ENCODE measurements at places on chromosomes 16 and 17. TPM values are rescaled to one million over a fixed set of nuclear protein-coding genes. Genes with fewer than 3 reads are reported as not detected.

GRCh38 chr16:27522173-27522707 is 27.5 kb downstream of the GTF3C1 start:
- DNase-seq = no peak

FBXO31 gene
- polyA plus RNA-seq = 26.3 TPM

DNA sequence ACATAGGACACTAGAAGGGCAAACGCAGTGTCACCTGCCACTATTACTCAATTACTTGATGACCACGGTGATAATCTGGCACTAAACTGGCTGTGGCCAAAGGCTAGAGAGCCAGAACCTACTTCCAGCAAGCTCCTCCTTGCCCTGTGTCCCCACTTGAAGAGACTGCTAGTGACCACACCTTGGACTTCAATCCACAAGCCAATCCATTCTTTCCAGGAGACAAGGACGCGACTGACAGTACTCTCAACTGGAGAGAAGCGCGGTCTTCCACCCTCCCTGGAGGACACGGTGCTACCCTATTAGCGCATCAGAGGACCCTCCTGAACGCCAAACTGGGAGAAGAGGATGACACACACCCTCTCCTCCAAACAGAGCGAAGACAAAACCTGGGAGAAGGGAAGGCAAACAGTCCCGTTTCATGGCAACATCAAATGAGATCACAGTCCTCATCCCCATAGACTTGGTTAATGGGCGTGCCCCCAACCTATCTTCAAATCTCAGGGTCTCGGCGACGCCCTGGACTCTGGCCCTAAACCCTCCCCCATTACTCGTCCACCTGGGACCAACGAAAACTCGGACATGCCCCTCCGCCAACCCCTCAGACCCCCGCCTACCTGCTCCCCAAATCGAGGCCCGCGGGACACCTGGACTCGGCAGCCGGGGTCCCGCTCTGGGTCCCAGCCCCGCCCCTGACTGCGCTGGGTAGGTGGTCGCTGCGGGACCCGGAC is 508 bp downstream of the FLCN start:
- peak; percentile 30 for DNase-seq

RASD1 gene
- polyA plus RNA-seq = 11.4 TPM

DNA sequence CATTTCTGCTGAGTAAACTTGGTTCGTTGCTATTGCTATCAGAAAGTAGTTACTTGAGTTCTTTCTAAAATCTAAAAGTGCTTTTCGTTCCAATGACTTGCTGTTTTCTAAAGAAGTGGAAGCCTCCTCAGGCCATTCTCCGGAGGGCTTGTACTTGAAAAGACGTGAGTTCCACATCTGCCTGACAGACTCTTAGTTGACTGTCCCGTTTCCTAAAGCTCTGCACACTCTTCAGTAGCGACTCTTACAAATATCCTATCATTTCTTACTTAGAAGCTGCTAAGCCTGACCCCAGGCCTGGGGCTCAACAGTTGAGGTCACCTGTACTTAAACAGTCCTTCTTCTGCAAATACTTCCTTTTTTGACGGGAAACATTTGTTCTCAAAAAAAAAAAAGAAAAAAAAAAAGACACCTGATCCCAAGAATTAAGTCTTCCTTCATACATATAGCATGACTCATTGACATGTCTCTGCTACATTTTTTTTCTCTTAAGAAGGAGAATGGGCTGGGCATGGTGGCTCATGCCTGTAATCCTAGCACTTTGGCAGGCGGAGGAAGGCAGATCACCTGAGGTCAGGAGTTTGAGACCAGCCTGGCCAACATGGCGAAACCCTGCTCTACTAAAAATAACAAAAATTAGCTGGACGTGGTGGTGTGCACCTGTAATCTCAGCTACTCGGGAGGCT is 61.5 kb downstream of the DHRS7C start:
- DNase-seq = no peak

DNA sequence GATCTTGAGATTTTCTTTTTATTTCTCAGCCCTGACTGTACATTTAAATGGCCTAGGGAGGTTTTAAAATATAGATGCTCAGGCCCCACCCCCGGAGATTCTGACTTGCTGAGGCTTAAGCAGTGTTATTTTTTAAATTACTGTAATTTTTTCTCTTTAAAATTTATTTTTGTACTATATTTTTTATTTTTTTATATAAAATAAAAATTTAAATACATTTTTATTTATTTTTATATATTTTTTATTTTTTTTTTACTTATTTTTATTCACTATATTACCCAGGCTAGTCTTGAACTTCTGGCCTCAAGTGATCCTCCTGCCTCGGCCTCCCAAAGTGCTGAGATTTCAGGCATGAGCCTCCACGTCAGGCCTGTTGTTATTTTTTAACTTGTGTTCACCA is 83.3 kb downstream of the KATNIP start:
- no peak for DNase-seq

TMC7 gene
- 1.3 TPM for polyA plus RNA-seq

DNA sequence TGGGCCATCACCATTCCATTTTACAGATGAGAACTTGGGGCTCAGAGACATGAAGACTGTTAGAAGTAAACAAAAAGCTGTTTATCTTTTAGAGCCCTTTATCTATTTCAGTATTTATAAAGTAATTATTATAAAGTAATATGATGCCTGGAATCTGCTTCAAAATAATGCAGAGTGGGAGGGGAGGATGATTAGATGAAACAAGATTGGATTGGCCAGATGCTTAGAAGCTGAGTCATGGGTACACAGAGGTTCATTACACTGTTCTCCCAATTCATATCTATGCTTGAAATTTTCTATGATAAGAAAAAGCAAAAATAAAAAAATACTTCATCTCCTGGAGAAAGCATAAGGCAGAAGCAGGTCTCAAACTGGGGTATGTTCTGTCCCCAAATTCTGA is 29.4 kb downstream of the TOM1L2 start:
- no peak for DNase-seq

KRT23 gene
- polyA plus RNA-seq = not detected

DNA sequence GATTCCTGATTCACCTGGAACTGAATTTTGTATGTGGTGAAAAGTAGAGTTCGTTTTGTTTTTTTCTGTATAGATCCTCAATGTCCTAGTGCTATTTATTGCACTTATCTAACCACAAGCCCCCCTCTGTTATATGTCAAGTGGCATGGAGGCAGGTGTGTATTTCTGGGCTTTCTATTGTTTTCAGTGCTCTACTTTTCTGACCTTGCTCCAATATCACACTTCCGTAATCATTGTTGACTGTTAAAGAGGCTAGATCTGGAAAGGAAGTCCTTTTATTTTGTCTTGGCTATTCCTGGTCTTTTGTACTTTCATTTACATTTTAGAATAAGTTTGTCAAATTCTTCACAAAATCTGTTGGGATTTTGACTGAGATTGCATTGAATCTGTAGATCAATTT is 26.8 kb upstream of the FBXO47 start:
- DNase-seq = no peak

TLCD1 gene
- 3.4 TPM for polyA plus RNA-seq

ABCA6 gene
- polyA plus RNA-seq = 12.5 TPM

DNA sequence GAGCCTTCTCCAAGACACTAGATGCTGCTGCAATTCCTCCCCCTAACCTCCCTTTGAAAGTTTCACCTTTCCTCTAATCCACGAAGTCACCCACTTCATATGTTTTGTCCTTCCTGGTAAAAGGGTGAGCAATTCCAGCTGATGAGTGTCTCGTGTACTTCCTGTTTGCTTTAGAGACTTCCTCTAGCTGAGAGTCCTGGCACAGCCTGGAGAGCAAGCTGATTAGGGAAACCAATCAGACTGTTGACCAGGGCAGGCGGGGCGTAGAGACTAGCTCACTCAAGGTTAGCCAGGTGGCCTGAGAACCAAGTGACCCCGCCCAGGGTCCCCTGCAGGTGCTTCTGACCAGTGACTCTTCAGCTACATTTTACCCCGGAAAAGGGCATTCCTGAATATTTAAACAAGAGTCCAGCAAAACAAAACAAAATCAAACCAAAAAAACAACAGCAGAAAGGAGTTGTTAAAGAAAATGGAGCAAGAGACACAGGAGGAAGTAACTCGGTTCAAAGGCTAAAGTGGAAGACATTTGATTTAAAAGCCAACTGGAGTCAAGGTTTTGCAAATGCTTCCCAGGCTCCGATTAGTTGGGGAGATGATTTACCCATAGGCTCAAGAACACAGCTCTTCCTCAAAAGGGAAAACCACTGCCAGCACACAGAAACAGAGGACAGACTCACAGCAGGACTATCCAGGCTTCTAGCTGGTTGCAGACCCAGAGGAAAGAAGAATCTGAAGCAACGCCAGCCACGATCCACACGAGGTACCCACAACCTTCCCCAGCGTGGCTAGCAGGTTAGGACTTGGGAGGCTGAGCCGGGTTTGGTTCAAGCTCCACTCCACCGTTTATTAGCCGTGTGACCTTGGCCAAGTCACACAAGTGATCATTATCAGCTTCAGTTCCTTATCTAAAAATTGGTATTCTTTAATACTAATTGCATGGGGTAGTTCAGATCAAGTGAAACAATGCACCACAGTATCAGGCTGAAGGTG is 13.4 kb downstream of the HSPB9 start:
- DNase-seq = no peak

CDRT15L2 gene
- polyA plus RNA-seq = not detected

DNA sequence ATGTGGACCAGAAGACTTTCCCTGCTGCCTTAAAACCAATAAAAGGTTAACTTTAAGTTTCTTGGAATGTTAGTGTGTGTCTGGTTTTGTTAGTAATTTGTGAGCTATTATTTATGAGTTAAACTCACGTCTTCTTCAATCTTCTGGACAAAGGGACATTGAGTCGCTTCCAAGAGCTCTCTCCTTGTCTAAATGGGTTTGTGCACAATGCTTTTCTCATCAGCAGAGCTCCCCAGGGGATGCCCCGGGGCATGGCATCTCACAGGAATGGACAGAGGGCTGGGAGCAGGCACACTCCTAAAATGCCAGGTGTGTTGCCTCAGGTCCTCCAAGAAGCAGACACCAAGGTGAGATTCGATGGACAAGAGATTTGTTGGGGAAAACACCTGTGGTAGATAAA is 90.5 kb downstream of the RGS9 start:
- DNase-seq = no peak

GRCh38 chr17:76501827-76502307 is 644 bp upstream of the RHBDF2 start:
- DNase-seq = no peak

COL1A1 gene
- polyA plus RNA-seq = 7,371 TPM

TBC1D3C gene
- polyA plus RNA-seq = not detected

DNA sequence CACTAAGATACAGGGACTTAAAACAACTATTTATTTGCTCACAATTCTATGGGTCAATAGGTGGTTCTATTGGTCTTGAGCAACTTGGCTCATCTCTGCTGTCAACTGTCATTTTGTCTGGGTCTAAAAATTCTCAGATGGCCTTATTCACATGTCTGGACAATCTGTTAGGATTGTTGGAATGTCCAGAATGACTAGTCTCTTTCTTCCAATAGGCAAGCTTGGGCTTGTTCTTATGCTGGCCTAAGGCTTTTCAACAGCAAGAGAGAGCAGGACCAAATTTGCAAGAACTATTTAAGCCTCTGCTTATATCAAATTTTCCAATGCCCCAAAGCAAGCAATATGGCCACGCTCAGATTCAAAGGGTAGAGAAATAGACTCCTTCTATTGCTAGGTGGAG is 240.9 kb downstream of the KIF2B start:
- DNase-seq = no peak

PABPN1L gene
- polyA plus RNA-seq = not detected

DNA sequence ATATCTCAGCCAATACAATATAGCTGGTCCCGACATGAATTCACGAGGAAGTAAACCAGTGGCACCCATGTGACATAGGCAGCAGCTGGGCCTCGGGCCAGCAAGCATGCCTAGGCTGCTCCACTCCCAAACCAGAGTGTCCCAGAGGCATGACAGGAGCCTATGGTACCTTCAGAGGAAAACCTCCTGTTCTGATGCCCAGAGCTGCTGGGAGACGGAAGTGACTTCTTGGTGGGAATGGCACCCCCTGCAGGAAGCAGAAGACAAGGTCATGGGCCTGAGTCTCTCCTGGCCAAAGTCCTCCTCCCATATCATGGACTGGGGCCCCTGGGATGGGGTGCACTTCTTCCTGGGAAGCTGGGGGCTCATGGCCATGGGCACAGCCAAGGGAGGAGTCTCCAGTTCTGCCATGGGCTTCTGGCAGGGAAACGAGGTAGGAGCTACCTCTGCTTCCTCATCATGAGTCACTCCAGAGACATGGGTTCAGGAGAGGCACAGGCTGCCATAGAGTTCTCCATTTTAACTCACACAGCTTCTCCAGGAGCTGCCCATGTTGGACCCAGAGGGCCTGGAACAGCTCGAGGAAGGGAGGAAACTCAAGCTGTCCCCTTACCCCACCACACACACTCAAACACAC is 13.4 kb downstream of the FBF1 start:
- no peak for DNase-seq

GRCh38 chr17:59513934-59514841 is 51.2 kb upstream of the DHX40 start:
- peak; percentile 65 for DNase-seq

GRCh38 chr16:80309178-80309577 is 231.6 kb upstream of the DYNLRB2 start:
- no peak for DNase-seq

DNA sequence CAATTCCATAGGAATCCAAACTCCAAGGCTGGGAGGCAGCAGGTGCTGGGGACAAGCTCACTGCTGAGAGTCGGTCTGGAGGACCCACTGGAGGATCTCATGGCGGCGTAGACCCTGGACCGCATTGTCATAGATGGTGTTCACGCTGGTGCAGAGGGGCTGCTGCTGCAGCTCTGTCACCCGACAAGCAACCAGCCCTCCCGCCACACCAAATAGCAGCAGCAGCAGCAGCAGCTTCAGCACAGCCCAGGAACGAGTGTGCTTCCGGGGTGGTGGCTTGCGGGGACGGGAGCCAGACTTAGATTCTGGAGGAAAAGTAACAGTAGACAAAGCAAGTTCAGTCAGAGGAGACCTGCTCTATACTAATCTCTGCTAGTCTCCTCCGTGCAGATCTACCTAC is 9.9 kb downstream of the EME1 start:
- DNase-seq = no peak

- DNase-seq = no peak
Observed at GRCh38 chr16:29230671-29231096, 175.8 kb downstream of the NPIPB11 start.

DNA sequence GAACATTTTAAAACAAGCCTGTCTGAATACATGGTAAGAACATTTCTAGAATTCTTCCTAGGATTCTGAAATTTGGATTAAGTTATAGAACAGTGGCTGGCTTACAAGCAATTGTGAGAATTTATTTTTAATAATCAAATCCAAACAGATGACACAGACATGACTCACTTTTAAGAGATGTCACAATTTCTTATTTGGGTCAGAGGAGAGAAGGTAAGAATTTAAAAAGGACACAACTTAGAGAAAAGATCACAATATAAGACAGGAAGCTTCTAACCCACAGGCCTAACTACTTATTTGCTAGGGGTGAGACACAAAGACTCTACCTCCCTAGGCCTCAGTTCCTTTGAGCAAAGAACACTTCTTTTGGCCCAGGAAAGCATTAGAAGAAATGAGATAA is 32.7 kb downstream of the ZZEF1 start:
- DNase-seq = no peak

GRCh38 chr17:78974635-78975591 is 4.8 kb downstream of the LGALS3BP start:
- DNase-seq = peak; percentile 72

GGT6 gene
- polyA plus RNA-seq = 0.12 TPM

TNS4 gene
- polyA plus RNA-seq = not detected

Measured in muscle of arm (tissue), 14 donors.